Right ventricle myocardium inferior (tissue), 1 donor: ENCODE measurements at places on chromosomes 11 and 22.
A peak's percentile ranks its signal among the peaks of the same experiment; 100 is the strongest.

DNA sequence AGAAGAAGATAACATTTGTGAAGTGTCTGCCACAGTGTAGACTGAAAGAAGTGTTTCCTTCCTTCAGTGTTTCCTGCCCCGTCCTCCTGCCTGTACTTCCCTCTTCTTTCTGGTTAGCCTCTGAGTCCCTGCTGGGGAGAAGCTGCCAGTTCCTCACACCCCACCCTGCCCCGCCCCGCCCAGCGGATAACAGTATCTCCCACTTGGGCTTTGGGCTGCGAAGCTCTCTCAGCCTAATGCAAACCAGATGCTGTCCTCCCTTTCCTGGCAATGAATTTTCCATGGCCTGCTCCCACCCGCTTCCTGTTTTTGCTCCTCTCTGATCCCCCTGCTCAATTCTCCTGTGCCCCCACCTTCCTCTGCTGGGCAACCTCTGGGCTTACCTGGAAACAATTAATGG, 5.2 kb upstream of the RAB3IL1 start:
- peak; percentile 89 for DNase-seq

GRCh38 chr11:115291325-115291724, 212.9 kb downstream of the CADM1 start:
- DNase-seq, result no peak

GRCh38 chr22:46260038-46260437, 3.1 kb downstream of the PKDREJ start:
- no peak for DNase-seq

GRCh38 chr11:108865406-108865805, 200.5 kb downstream of the DDX10 start:
- DNase-seq, result no peak

GRCh38 chr22:33577862-33578411, 342.3 kb downstream of the LARGE1 start:
- DNase-seq, result no peak

- DNase-seq, result no peak
These were observed 281.7 kb downstream of the ST3GAL4 start for GRCh38 chr11:126636911-126637794.

DNA sequence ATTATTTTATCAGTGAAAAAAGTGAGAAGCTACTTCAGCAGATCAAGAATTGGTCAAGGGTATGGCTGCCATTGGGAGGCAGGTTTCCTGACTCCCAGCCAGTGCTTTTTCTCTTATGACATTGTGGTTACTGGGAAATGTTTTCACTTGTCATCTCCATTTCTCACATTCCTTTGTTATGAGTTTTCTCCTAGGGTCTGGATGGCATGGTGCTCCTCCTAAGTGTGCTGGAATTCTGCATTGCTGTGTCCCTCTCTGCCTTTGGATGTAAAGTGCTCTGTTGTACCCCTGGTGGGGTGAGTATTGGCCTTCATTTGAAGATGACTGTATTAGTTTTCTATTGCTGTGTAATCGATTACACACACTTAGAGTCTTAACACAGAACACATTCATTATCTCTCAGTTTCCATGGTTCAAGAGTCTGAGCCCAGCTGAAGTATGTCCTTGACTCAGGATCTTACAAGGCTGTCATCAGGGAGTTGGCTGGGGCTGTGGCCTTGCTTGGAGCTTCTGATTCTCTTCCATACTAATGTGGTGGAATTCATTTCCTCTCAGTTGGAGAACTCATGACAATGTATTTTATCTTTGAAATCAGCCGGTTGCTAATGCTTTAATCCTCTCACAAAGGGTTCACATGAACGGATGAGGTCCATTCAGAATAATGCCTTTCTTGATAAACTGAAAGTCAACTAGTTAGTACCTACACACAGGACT, 21.0 kb upstream of the MS4A6E start:
- DNase-seq, result no peak

GRCh38 chr11:46894506-46894905, 23.8 kb downstream of the LRP4 start:
- no peak for DNase-seq

- no peak for DNase-seq
These were observed 22.6 kb upstream of the OR56B1 start for GRCh38 chr11:5713695-5714094.

GRCh38 chr11:95547976-95548375, 241.6 kb downstream of the FAM76B start:
- no peak for DNase-seq

GRCh38 chr11:79434283-79434682, 6.5 kb downstream of the TENM4 start:
- no peak for DNase-seq

- DNase-seq, result no peak
These were observed 33.7 kb downstream of the DAGLA start for GRCh38 chr11:61713906-61714305.

GRCh38 chr11:129766898-129767604, 48.6 kb upstream of the TMEM45B start:
- no peak for DNase-seq

DNA sequence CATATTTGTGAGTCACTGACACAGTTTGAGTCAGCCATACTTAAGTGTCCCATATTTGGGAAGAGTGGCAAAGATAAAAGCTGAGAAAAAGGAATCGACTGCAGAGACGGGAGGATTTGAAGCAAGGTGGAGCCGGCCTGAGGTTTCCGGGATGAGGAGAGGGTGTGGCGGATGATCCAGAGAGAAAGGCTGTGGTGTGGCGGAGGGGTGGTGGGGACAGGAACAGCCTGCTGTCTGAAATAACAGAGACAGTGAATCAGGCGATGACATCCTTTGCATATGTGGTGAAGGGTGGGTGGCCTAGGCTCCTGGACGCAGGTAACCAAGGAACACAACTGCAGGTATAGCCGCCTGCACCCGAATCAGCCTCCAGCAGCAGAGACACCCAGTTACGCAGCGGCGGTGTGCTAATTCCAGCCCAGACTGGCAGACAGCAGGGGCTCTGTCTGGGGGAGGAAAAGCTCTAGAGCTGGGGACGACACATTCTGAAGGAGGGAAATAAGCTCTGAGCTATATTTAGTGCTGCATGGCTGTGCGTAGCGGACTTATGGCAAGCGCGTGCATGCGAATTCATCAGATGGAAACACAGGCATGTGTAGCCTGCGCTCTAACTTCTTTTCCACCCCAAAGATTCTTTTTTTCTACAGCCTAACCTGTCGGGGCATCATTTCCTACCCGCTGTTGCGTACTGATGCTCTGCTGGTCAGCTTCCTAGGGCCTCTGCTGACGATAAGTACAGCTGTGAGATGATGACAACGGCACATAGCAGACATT, 62.7 kb upstream of the BARX2 start:
- no peak for DNase-seq

DNA sequence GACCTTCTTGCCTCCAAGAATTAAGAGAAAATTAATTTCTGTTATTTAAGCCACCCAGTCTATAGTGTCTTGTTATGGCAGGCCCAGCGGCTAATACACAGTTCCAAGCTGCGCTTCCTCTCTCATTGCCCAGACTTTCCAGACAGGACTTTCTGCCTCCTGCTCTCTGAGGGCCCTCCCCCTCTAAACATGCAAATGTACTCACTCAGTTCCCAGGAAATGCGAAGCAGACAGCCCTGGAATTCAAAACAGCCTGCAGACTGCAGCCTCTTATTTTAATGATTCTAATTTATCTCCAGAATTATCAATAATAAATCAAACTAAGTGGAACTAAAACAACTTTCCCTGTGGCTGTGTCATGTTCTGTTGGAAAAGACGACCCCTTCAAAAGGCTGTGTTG, 115.5 kb upstream of the ISX start:
- DNase-seq, result no peak

- DNase-seq, result no peak
These were observed 401.0 kb downstream of the LARGE1 start for GRCh38 chr22:33519071-33519973.
